ENCODE measurements at places on chromosomes 4 and X. TPM values are rescaled to one million over a fixed set of nuclear protein-coding genes. Genes with fewer than 3 reads are reported as not detected.
A peak's percentile ranks its signal among the peaks of the same experiment; 100 is the strongest.

- peak; percentile 68 for DNase-seq
Measured at GRCh38 chr4:93199492-93199891, 629.1 kb upstream of the ATOH1 start.

GRCh38 chrX:47880927-47881326, 44.2 kb downstream of the ZNF81 start:
- DNase-seq, result no peak

DNA sequence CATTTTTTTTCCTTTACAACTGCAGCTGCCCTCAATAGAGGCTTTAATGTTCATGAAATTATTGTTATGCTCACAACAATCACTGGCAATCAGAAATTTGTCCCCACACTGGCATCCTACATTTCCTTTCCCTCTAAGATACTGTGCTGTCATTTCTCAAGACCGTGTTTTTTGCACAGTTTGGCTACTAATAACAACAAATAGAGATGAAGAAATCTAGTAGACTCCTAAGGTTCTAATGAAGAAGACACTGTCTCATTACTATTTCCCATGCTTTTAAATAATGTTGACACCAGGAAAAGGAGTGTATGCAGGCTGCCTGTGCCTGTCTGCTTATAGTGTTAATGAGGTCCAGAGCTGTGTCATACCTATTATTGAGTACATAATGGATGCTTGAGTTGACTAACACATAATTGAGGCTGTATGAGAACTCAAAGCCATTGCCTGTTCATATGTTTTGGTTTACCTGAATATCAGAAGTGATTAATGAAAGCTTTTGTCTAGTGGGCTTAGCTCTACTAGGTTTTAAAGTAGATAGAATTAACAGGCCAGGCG, 1.5 kb upstream of the EIF4E start:
- DNase-seq, result peak; percentile 37

The ANKRD17 gene
- total RNA-seq, result 30.6 TPM

DNA sequence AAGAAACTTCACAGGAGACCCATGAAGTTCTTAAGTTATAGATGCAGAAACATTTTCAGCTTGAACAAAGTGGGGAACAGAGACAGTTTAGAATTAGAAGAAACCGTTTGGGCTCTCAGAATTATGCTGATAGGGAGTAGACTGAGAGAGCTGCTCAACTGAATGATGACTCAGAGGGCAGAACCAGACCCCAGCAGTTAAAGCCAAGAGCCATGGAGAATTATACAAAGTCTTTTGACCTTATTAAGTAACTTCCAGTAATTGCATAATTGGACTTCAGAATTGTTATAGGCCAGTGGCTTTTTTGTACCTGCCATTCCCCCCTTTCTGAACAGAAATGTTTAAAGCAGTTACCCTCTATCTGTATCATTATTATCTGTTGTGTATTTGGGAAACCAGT, 642.1 kb downstream of the CCSER1 start:
- DNase-seq, result no peak

The HSD17B13 gene
- total RNA-seq, result not detected

DNA sequence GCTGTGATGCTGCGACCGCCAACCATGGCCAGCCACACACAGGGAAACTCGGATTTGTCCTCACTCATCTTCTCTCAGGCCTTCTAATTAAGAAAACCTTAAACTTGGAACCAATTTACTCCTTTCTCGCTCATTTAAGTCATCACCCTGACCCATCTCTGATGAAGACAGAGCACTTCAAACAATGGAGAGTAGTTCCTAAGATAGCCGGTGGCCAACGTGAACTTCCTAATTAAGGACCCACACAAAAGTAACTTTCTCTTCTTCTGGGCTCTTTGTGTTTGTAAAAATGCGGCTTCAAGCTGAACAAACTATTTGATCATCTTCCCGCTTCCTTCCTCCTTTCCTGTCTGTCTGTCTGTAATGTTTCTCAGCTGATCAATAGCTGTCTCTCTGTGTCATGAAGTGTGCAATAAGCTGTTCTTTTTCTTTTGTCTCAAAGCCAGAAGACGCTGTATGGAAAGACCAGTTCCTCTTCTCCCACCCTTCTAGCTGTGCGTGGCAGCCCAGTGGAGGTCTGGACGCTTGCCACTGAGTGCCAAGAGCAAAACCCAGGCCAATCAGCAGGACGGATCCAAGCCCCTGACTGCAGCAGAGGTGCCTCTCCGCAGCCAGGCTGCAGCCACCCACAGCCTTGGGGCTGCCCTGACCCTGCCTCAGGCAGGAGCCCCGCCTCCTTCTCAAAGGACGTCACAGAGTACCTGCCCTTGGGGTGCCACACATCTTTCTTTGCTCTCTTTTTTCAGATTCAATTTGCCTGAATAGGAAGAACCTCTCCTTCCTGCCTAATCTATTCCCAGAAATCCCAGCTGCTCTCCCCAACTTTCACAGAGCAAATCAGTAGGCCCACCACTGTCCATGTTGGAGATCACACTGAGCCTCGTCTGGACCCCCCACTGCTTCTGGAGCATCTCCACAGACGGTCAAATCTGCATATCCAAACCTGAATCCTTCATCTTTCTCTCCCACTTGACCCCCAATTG, 59.3 kb downstream of the MAML3 start:
- peak; percentile 58 for DNase-seq

DNA sequence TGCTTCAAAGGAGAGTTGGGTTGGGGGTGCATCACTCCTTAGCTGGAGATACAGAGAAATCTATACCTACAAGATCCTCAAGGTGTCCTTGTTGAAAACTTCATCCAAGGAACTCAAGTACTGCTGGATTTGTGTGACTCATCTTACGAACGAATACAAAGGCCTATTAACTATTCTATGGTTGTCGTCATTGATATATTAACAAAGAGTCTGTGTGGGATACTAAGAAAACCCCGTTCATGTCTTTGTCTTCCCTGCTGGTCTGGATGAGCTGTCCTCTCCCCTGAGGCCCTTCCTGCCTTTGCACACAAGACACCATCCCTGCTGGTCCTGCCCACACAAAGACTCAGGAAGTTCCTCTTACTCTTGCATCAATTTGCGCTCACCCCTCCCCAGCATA, 54.9 kb upstream of the IRF2 start:
- no peak for DNase-seq

DNA sequence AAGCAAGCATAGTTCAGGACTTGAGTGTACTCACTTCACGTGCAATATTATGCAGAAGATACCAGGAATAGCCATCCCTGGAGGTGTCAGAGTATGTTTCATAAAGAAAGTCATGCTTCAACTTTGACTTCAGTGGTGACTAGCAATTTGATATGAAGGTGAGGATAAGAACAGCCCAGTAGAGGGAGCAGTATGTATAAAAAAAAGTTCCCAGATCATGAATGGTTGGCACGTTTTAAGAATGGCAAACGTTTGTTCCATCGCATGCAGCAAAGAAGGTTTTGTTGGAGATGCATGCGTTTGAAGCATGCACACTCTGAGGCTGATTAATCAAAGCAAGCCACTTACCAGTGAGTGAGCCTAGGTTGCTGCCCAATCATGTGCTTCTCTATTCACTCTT, 33.5 kb upstream of the SLITRK4 start:
- DNase-seq, result peak; percentile 25

Measured in HT-29 (cell line).